ENCODE measurements at places on chromosomes 4 and X.
A peak's percentile ranks its signal among the peaks of the same experiment; 100 is the strongest.

- DNase-seq = no peak
Measured at GRCh38 chr4:146998157-146998556, 52.5 kb upstream of the TTC29 start.

DNA sequence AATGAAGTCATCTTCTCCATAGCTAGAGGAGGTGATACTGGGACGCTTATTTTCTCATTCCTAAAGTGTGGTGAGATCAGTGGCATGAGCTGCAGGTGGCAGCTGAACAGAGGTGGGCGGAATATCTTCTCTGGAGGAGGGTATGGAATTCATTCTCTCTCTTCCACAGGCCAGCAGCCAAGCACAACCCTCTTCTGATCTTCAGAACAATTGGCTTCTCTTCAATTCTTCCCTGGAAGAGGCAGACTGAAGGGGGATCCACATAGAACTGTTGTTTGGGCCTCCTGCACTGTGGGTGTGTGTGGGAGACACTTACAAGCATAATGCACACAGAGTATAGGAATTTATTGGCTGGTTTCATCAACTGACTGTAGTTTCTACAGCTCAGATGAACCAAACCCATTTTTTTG, 180.4 kb upstream of the RASGEF1B start:
- DNase-seq = no peak

DNA sequence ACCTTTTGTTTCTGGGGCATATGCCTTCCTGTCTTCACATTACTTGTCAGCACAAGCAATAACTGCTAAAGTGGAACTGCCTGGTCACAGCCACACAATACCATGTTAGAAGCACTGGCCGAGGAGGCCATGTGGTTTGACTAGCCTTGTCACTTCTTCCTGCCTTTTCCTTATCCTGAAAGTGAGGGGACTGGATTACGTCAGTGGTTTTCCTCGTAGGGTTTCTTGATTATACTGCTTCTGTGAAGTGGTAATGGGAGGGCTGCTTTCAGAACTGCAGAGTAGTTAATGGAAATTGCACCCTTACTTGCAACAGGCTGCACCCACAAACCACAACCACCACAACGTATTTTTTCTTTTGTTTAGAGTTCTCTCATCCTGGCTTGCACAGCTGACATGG, 26.6 kb downstream of the ZRSR2 start:
- DNase-seq = peak; percentile 7

GRCh38 chrX:63330681-63331080, 20.5 kb downstream of the SPIN4 start:
- no peak for DNase-seq

- DNase-seq = no peak
Measured at GRCh38 chr4:156662921-156663320, 308.7 kb downstream of the PDGFC start.

Measured in stimulated activated CD8-positive, alpha-beta memory T cell treated with anti-CD3 and anti-CD28 coated beads, Interleukin-15, amount 100 ng/mL, for 4 hours (primary cell).